ENCODE measurements at places on chromosomes 13 and 19.

DNA sequence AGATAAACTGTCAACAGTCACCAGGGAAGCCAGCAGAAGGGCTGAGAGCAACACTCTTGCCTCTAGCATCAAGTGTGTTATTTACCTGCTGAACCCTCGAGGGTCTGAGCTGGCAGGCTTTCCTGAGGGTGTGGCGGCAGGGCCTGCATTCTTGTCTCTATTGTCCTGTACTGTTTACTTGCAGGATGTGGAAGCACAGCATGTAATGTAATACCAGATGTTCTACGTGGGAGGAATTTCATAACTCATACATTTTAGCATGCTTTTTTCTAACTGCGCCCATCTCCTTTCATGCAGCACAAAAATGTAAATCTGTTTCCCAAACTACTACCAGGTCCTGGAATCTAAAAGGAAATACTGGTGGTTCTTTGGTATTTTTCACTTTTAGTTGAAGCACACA lies 153.1 kb downstream of the RGCC start:
- DNase-seq, result no peak

DNA sequence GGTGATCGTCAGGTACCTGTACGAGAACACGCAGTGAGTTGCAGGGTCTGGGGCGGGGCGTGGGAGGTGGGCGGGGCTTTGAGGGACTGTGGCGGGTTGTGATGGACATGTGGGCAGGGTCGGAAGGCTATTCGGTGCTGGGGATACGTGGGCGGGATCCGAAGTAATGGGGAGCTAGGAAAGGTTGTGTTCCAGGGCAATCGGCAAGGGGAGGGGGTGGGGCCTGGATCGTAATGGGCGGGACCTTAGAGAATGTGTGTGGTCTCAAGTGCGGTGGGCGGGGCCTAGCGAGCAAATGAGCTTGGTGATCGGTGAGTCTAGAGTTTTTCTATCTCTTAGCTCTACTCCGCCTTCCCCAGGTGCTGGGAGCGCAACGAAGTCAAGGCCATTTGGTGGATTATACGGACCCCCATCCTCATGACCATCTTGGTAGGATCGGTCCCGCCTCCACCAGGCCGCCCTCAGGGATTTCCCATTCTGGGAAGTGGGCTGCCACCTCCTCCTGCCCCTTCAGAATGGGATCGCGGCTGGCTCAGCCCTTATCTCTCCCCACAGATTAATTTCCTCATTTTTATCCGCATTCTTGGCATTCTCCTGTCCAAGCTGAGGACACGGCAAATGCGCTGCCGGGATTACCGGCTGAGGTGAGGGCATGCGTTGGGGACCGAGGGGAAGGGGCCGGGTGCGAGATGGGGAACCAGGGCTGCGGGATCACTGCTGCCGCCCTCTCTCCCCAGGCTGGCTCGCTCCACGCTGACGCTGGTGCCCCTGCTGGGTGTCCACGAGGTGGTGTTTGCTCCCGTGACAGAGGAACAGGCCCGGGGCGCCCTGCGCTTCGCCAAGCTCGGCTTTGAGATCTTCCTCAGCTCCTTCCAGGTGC lies 9.6 kb downstream of the GIPR start:
- DNase-seq, result peak; percentile 93

GRCh38 chr13:47603365-47603764 lies 397.7 kb downstream of the SUCLA2 start:
- DNase-seq, result no peak

DNA sequence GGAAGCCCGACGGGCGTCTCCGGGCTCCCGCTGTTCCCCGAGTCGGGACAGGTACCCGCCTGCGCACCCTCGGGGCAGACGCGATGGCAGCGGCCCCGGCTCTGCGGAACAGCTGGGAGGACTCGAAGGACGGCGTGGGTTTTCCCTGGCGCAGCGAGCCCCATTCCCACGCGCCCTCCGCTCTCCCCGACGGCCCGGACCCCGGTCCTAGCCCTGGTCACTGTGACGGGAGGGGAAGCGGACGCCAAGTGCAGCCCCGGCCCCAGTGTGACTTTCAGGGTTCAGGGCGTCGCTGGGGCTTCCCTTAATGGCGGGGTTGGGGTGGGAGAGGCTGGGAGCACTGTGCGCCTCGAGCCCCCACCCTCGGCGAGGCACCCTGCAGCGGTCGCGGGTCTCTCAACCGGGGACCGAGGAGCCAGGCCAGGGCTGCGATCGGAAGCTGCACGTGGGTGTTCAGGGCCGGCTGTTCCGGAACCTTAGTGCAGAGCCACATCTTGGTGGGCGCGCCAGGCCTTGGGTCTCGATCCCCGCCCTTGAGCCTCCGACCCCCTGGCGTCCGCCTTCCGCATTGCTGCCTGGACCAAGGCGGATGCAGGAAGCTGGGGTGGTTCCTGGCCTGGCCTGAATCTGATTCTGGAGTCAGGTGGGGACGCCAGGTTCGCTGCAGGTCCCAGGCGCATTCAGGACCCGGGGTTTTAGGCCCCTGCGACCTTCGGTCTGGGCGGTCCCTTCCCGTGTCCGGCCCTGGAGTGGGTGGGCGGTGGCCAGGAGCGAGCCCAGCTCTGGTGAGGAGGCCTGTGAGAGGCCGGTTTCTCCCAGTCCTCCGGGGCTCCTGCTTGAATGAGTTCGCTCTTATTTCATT lies 3.5 kb downstream of the LGALS7B start:
- no peak for DNase-seq

GRCh38 chr13:32432856-32433255 lies 4.9 kb upstream of the N4BP2L1 start:
- DNase-seq, result no peak

DNA sequence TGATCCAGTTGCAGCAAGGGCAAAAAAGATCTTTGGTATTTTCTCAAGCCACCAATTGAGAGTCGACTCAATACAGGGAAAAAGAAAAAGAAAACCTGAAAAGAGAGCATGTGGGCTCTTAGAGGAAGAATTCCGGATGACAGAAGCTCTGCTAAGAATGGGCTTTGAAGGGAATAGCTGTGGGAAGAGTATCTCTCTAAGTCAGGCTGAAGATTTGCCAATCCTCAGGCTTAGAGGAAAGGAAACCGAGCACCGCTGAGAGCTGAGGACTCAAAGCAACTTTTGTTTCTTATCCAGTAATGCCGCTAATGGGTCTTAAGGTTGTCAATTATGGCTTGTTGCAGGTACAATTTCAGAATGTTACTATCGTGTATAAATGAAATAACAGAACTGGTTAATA lies 166.4 kb downstream of the EFNB2 start:
- DNase-seq, result no peak

- DNase-seq, result no peak
Observed at GRCh38 chr19:58350001-58350861, 3.1 kb downstream of the A1BG start.

DNA sequence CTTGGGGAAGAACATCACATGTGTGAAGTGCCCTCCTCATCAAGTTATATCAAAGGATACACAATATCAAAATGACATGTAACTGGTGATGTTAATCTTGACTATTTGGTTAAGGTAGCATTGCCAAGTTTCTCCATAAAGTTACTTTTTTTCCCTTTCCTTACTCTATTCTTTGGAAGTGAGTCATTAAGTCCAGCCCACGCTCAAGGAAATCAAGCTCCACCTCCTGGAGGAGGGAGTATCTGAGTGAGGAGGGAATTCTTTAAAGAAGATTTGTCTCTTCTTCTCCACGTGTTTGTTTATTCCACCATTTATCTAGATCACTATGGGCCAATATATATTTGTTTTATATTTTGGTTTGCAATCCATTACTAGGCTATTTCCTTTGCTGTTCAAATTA lies 33.6 kb upstream of the FNDC3A start:
- DNase-seq, result no peak

GRCh38 chr19:41416194-41416674 lies 10.9 kb downstream of the B3GNT8 start:
- no peak for DNase-seq

DNA sequence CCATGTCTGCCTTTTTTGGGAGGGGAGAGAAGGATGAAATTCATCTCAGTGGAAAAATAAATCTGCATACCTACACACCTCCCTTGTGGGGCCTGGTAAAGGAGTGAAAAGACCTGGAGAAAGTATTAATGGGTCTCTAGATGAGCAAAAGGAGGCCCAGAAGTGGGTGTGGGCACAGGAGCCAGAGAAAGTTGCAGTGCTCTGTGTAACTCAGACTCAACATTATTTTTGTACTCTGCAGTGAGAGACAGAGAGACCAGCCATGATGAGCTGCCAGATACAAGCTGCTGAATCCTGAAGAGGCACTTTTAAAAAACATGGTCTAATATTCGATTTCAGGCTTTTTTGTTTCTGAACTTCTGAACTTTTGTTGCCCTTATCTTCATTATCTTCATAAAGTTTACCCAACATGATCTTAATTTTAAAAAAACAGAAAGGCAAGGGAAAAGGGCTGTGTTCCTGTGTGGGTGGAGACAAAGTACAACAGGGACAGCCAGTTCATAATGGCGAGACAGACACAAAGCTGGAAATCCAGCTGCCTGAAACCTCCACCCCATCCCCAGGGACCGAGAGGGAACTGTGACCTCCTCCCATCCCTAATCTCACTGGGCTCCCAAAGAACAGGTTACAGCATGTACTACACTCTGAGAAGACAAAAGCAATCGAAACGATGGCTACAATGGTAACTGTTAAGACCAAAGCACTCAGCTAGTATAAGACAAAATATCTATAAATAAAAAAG lies 77.2 kb downstream of the KLF12 start:
- DNase-seq, result no peak

- DNase-seq, result no peak
Observed at GRCh38 chr19:18669883-18670282, 13.6 kb upstream of the CRTC1 start.

GRCh38 chr13:75796825-75797224 lies 160.7 kb downstream of the LMO7 start:
- DNase-seq, result no peak

GRCh38 chr13:30077240-30077735 lies 226.9 kb upstream of the UBL3 start:
- DNase-seq, result no peak

GRCh38 chr13:18949970-18950369 lies 231.7 kb downstream of the TUBA3C start:
- DNase-seq, result no peak

DNA sequence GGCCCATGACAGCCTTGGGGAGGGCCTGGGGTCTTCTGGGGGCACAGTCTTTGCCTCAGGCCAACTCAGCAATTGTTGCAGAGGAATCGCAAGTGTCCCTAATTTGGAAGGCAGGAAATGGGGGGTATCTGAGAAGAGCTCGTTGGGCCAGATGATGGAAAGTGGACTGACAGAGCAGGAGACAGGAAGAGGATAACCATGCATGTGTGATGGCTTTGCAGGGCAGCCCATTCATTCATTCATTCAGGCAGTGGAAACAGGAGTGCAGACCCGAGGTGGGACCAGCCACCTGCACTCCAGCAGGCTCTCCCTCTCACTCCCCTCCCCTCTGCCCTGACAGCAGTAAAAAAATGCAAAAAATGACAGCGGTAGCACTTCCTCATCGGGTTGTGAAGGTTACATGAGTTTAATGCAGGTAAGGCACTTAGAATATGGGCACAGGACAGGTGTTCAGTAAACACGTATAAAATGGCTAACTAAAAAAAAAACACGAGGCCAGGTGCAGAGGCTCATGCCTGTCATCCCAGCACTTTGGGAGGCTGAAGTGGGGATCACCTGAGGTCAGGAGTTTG lies 5.0 kb upstream of the TMEM147 start:
- DNase-seq, result no peak

DNA sequence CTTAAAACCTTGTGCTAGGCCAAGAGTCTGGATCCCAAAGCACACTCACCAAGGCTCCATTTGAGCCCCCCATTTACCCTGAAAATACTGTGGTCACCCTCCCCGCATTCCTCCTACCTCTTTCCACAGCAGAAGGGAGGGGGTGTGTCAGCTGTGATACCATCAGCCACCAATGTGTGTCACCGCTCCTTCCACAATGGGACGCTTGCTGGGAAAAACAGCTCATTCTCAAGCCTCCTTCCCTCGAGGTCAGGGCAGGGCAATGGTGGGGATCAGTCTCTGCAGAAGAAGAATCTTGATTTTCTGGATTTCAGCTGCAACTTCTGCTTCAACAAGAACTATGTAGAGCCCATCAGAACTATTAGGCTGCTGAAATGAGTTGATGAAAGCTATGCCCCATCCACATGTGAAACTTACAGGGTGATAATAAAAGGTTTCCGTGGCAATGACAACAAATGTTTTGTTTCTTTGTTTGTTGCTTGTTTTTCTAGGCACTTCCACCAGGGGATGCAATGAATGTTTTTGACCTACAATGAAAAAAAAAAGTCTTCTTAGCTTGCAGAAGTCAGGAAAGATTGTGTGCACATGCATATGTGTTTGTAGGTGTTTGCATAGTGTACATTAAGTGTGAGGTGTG lies 26.4 kb upstream of the ZNF507 start:
- DNase-seq, result no peak

- DNase-seq, result no peak
Observed at GRCh38 chr19:30784850-30785457, 412.8 kb downstream of the ZNF536 start.

GRCh38 chr19:10292206-10292788 lies 2.5 kb downstream of the ICAM5 start:
- DNase-seq, result peak; percentile 53

DNA sequence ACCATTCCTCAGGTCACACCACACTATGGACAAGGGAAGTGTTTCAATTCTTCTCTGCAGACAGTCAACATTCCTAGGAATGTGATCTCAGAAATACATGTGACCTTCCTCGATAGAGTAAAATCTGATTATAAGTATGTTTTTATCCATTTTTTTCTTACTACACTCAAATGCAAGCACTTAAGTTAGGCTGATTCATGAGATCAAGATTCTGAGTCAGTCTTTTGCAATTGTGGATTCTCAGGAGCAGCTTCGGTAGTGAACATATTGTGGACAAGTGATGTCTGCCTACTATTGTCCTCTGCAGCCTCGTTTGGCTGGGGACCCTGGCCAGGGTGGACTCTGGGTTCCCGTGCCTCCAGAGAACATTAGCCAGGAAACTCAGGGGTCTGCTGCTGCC lies 3.2 kb downstream of the SERPINE3 start:
- no peak for DNase-seq

- DNase-seq, result no peak
Observed at GRCh38 chr19:5262721-5263120, 77.9 kb downstream of the PTPRS start.

DNA sequence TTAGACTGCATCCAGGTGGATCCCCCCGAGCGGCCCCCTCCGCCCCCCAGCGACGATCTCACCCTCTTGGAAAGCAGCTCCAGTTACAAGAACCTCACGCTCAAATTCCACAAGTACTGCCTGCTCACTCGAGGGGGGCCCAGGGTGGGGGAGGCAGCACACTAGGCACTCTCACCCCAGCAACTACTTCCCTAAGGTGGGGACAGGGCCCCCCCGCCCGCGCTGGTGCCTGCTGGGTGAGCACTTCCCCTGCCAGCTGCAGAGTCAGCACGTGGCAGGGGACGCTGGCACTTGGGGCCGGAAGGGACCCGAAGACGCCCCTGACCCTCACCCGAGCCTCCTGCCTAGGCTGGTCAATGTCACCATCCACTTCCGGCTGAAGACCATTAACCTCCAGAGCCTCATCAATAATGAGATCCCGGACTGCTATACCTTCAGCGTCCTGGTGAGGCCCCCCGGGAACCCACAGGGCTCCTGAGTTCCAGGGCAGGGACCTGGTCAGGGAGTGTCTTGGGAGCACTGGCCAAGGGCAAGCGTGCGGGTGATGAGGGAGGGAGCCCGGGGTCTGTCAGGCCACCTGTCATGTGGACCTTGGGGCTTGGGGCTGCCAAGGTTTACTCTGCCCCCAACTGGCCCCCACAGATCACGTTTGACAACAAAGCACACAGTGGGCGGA lies 5.2 kb downstream of the MCOLN1 start:
- DNase-seq, result no peak

- DNase-seq, result no peak
Observed at GRCh38 chr19:13864667-13865570, 12.0 kb upstream of the NANOS3 start.

GRCh38 chr13:112968910-112969691 lies at the start of gene MCF2L:
Gene MCF2L, plus strand, starts transcription at chr13:112969214. Its CDS starts 166 bp downstream, at chr13:112969380.
- no peak for DNase-seq

Measured in GM12864 (cell line).